ENCODE measurements at places on chromosomes 4 and X. TPM values are rescaled to one million over a fixed set of nuclear protein-coding genes. Genes with fewer than 3 reads are reported as not detected.

- DNase-seq, result no peak
Observed at GRCh38 chr4:26015133-26015651, 101.2 kb downstream of the SMIM20 start.

The ETDC gene
- total RNA-seq, result not detected

GRCh38 chr4:55610381-55610780 lies 18.3 kb upstream of the PDCL2 start:
- DNase-seq, result no peak

The BCOR gene
- 24.4 TPM for total RNA-seq

DNA sequence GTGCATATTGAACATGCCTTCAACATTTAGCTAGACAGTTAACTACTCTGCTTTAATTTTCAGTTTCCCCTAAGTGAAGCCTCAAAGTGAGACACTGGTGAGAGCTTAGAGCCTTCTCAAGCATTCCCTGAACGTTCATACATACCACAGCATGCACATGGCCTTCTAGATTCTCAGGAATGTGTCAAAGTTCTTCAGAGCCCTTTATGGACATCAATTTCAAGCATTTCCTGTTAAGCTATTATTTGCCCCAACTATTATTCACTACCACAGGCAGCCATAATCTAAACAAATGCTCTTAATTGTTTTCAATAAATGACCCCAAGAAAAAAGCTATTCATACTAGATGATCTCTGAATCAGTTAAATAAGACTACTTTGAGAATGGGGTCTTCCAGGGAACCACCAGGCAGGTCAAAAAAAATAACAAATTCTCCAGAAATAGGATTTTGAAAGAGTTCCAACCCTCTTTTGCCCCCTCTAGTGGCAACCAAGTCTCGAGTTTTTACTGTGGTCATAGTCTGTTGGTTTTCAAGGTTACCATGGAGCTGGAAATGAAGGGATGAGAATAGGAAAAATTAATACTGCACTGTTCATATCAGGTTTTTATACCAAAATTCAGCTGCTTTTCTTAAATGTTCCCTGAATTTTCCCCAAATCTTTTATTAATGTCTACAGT lies 235.4 kb downstream of the RAB28 start:
- DNase-seq, result no peak

DNA sequence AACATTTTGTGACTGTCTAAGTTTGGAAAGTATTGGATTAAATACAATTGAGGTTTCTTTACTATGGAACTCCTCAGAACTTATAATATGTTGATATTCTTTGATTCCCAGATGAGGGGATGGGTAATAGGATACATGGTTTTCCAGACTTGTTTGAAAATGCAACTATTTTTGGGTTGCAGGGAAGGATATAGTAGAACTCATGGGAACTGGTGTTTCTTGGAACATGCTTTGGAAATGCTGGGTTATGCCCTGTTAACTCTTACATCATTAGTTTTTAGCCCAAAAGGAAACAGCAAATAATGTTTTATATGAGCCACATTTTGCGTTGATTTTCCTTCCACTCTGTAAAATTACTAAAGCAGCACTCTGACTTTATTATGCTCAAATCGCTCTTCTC lies 41.9 kb downstream of the HPF1 start:
- DNase-seq, result no peak

- no peak for DNase-seq
Observed at GRCh38 chr4:148795156-148795864, 353.1 kb upstream of the NR3C2 start.

DNA sequence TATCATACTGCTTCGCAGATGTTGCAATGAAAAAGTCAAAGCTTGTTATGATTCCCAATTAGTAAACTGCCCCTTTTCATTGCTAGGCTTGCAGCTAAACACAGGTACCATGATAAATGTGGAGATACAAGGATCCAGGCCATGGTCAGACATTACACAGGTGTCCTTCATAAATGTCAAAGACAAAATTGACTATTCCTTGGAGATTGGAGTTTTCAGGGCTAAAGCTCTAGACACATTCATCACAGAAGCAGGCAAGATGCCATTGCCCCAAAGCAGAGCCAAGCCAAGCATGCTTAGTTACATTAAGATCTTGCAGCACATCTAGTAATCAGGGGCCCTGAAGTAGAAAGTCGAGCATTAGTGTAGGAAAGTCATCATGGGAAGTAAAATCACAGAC lies 111.3 kb upstream of the INTU start:
- no peak for DNase-seq

DNA sequence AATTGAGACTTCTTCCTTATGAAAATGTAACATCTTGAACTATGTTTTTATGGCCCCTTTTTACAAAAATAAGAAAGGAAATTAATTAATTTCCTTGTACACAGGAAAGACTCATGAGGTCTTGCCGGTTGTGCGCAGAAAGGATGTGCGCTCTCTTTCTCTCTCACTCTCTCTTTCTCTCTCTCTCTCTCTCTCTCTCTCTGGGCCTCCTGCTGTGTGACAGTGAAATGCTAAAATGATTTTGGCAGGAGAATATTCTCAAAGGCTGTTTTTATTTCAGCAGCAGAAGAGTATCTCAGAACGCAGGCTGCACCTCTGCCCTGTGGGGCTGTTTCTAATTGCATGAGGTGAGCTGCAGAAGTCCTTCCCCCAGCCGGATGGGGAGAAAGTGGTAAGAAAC lies 349.0 kb downstream of the MID1IP1 start:
- no peak for DNase-seq

- DNase-seq, result no peak
Observed at GRCh38 chrX:149433451-149433850, 71.7 kb downstream of the IDS start.

GRCh38 chr4:87843936-87844335 lies 11.2 kb downstream of the MEPE start:
- no peak for DNase-seq

GRCh38 chr4:156799121-156799589 lies 172.4 kb downstream of the PDGFC start:
- no peak for DNase-seq

- no peak for DNase-seq
Observed at GRCh38 chr4:2333356-2333841, 71.5 kb upstream of the MXD4 start.

DNA sequence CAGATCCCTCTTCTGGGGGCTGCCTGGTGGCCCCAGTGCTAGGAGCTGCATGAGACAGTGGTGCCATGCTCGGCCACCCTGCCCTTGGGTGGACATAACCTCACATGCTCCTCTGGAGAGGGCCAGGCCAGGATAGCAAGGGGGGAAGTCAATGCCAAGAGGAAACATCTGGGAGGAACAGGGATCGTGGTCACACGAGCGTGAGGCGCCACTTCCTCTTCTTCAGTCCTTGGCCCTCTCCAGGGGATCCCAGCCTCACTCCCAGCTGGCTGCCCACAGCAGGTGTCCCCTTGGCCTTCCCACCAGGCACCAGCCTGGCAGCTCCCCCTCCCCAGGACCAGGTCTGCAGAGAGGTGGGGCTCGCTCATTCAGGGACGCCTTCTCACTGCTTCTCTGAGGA lies 28.6 kb downstream of the TBC1D14 start:
- no peak for DNase-seq

DNA sequence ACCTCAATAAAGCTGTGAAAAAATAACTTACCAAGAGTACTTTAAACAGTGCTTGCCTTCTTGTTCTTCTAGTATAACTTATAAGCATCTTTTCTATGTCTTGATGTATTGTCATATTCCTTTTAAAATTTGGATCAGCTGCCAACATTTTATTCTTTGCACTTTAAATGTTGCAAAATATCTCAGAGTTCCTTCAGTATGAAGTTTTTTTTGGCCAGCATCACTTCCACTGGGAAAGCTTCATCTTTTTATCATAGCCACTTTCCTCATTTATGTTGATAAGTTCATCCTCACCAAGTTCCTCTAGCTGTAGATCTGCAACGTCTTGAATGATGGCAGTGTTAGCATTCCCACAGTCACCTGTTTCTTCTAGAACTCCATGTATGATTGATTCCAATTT lies 24.2 kb downstream of the CXorf58 start:
- no peak for DNase-seq

DNA sequence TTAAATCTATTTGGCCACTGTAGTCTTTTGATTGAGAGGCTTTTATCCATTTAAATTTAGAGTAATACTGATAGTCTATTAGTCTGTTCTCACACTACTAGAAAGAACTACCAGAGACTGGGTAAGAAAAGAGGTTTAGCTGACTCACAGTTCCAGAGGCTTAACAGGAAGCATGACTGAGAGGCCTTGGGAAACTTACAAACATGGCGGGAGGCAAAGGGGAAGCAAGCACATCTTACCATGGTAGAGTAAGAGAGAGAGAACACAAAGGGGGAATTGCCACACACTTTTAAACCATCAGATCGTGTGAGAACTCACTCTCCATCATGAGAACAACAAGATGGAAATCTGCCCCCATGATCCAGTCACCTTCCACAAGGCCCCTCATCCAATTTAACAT lies 410.9 kb downstream of the PDGFC start:
- no peak for DNase-seq

DNA sequence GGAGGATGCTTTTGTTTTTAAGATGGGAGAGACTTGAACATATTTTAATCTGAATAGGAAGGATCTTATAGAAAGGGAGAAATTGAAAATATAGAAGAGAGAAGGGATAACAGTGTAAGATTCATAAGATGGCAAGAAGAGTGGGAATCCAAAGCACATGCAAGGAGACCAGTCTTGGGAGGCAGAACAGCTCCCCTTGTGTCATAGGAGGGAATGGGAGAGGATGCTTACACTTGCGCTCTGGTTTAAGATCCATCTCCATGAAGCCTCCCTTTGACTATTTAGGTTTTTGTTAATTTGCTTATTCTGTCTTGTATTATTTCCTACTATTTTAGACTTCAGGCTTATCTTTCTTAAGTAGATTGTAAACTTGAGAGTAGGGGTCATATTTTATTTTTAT lies 42.7 kb downstream of the KIF4A start:
- DNase-seq, result no peak

GRCh38 chr4:78092850-78093249 lies 35.7 kb downstream of the FRAS1 start:
- no peak for DNase-seq

- no peak for DNase-seq
Observed at GRCh38 chr4:77209936-77210335, 52.9 kb downstream of the CCNG2 start.

GRCh38 chr4:76639288-76639687 lies 204.3 kb downstream of the SHROOM3 start:
- no peak for DNase-seq

DNA sequence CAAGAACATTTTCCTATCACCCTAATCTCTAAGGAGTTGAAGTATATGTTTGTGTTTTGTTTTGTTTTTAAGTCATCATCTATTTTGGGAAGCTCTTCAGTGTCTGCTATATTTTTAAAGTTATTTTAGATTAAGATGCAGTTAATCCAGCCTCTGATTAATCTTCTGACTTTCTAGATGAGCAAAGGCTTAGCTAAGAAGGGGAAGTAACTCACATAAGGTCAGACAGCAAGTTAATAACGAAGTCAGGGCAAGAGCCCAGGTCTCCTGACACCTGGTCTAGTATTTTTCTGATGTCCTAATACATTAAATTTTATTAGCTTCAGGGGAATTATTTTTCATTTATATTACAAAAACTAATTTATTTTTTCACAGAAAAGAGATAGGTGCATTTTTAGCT lies 168.5 kb downstream of the SOWAHB start:
- no peak for DNase-seq

DNA sequence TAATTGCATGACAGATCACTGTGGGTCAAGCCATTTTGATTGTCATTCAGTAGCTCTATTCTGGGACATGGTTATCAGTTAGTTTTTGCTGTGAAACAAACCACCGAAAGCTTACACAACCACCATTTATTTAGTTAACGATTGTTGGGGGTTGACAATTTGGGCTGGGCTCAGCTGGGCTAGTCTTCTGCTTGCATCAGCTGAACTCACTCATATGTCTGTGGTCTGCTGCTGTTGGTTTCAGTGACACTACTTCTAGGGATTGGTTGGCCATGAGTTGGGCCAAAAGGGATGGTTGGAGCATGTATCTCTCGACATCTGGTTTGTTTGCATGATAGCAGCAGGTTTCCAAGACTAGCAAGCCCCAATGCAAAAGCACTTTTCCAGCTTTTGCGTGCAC lies 5.3 kb upstream of the SMIM10 start:
- DNase-seq, result no peak

DNA sequence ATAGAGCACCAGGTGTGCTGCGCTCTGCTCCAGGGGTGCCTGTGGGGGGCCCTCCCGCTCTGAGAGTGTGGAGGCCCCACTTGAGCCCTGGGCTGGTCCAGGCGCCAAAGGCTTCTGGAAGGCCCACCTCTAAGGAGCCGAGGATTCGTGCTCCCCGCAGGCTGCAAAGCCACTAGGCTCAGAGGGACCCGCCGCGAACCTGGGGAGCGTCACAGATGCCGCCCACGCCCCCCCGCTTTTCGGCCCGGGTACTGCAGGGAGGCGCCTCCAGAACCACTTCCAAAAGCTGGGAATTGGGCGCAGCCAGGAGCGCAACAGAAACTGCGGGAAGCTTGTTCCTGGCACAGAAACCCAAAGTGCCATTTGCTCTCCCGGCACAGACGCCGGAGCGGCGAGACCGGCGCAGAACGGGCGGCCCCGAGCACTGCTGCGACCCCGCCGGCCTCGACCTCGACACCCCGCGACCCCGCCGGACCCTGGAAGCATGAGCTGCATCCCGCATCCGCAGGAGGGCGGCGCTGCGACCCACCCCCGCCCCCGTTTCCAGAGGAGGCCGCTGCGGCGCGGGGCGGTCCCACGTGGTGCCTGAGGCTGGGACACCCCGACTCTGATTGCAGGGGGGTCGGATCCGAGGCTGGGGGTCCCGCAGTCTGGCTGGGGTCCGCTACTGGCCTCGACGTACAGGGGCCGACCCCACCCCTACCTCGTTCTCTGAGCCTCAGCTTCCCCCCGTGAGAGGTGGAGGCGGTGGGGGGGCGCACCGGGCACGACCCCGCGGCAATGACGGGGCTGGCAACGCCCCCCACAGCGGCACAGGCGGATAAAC lies 30.8 kb downstream of the CPLX1 start:
- no peak for DNase-seq

DNA sequence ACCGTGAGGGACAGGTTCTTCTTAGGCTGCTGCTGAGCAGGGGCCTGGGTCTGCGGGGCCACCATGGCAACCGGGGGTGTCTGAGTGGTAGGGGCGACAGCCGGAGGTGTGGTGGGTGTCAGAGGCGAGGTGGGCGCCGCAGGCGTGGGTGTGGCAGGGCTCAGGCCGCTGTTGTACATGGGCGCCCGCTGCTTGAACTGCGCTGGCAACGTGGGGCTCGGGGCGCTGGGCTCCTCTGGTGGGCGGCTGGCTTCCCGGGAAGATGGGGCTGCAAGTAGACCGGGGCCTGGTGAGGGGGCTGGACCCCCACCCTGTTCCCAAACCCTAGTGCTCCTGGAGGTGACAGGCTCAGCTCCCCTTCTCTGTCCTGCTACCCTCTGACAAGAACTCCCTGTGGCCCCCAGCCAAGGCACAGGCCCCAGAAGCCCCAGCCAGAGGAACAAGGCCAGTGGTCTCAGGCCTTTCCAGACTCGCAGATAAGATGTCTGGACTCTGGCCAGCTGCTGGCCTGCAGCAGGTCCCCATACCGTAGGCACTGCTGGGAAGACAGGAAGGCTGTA lies 24.8 kb downstream of the NELFA start:
- no peak for DNase-seq

DNA sequence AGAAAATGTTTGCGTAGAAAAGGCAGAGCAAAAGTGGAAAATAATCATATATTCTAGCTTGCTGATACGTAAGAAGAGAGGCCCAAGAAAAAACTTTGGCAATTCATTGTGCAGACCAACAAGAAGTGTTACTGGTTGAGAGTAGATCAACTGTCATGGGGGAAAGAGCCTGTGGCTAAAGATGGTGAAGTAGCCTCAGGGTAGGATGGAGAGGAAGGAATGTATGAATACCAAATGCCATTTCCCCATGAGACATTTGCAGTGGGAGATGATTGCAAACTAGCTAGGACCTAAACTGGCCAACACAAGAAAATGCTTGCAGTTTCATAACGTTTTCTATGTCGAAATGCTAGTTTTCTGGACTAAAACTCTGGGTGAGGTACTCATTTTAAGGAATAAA lies 47.7 kb upstream of the ADGRL3 start:
- DNase-seq, result no peak
